ENCODE measurements at places on chromosomes 16 and 17.

DNA sequence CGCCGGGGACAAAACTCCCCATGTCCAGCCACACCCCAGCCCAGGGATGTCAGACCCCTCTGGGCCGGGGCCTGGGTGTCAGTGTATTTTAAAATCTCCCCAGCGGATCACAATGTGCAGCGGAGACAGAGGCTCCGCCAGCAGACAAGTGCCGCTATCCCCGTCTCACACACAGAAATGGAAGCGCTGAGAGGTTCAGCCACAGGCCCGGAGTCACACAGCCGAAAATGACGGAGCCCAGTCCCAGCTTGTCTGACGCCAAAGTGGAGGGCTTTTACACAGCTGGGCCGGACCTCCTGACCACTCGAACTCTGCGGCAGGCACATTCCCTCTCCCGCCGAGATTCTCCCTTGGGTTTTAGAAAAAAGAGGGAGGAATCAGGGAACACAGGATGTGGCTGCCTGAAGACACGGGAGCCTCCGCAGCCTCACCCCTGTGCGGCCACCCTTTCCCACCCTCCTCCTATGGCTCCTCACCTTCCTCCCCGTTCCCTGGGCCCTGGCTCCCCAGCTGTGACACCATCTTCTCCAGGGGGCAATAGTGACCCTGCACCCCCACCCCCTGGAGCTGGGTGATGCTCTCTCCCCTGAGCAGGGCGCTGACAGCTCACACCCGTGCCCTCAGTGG is 6.8 kb upstream of the OSGIN1 start:
- no peak for ATAC-seq

- no peak for ATAC-seq
Measured at GRCh38 chr17:27973258-27974044, 69.0 kb upstream of the NLK start.

DNA sequence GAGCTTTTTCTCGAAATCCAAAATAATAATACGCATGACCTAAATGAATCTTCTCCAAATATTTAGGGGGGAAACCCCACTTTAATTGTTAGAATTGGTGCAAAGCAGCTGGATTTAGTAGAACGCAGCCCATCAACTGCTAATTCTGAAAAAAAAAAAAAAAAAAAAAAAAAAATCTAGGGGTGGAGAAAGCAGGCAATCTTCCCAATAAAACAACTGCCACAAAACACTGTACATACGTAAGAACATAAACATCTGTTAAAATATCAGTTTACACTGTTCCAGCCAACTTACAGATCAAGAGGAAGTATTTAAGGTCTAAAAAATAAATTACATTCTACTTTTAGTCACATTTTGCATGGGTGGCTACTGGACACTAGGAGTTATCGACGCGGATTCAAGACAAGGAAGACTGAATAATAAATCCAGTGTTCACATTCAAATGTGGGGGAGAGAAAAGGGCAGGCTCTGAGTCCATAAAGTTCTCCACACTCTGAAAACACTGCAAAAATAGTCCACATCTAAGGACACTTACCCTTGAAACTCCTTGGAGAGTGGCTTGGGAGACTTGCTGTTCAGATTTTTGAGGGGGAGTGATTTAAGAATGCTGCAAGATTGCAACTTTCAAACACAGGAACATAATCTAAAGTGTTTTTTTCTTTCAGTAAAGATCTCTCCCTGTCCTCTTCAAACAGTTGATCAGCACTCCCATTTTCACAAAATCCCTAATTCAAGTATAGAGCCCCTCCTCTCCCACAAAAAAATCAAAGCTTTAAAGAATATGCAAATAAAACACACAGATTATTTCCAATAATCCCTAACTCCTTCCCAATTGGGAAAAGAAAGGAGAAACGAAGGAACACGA is 1.3 kb downstream of the APPBP2 start:
- no peak for ATAC-seq

- no peak for ATAC-seq
Measured at GRCh38 chr17:50211249-50212120, 10.1 kb upstream of the COL1A1 start.

- no peak for ATAC-seq
Measured at GRCh38 chr17:59388069-59388556, 56.7 kb downstream of the YPEL2 start.

- peak; percentile 62 for ATAC-seq
Measured at GRCh38 chr17:66541461-66542128, 239.2 kb downstream of the PRKCA start.

- no peak for ATAC-seq
Measured at GRCh38 chr16:21694609-21695008, 30.8 kb downstream of the OTOA start.

- no peak for ATAC-seq
Measured at GRCh38 chr16:81738783-81739496, 40.2 kb upstream of the PLCG2 start.

- no peak for ATAC-seq
Measured at GRCh38 chr17:51725185-51725584, 433.3 kb downstream of the CA10 start.

DNA sequence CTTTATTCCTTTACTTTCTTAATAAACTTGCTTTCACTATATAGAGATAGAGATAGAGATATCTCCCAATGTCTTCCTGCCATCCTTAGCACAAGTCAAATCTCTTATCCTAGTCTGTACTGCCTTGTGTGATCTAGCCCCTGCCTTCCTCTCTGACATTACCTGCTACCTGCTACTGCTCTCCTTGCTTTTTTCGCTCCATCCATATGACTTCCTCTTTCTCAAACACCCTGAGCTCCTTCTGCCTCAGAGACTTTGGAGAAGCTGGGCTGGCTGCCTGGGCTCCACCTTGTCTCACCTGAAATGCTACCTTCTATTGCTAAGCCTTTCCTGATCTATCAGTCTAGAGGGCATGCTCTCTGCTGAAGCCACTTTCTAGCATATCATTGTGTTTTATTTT is 24.7 kb upstream of the WSB1 start:
- ATAC-seq: no peak

GRCh38 chr17:76921340-76922036 is 53.3 kb downstream of the MGAT5B start:
- no peak for ATAC-seq

All from activated CD4-positive, CD25-positive, alpha-beta regulatory T cell treated with anti-CD3 and anti-CD28 coated beads, Interleukin-2, amount 50 U/mL, for 24 hours (primary cell).